Liver (tissue), 10 donors: ENCODE measurements at places on chromosomes 6 and 20. TPM values are rescaled to one million over a fixed set of nuclear protein-coding genes. Genes with fewer than 3 reads are reported as not detected.

GRCh38 chr6:42264162-42264851 is 46.6 kb upstream of the MRPS10 start:
- DNase-seq: no peak
- H3K27ac ChIP-seq: no peak overlapping the region
- no peaks in the 10 kb centered on the region for H3K27me3 ChIP-seq

Gene RALGAPB
- total RNA-seq: 19.7 TPM

Gene SNAP25
- total RNA-seq: 0.42 TPM

Gene KCNQ2
- not detected for total RNA-seq

Gene RIPOR3
- 23.8 TPM for total RNA-seq

Gene GINS1
- total RNA-seq: 0.25 TPM
